ENCODE measurements at places on chromosomes 5 and 9.
A peak's percentile ranks its signal among the peaks of the same experiment; 100 is the strongest.

DNA sequence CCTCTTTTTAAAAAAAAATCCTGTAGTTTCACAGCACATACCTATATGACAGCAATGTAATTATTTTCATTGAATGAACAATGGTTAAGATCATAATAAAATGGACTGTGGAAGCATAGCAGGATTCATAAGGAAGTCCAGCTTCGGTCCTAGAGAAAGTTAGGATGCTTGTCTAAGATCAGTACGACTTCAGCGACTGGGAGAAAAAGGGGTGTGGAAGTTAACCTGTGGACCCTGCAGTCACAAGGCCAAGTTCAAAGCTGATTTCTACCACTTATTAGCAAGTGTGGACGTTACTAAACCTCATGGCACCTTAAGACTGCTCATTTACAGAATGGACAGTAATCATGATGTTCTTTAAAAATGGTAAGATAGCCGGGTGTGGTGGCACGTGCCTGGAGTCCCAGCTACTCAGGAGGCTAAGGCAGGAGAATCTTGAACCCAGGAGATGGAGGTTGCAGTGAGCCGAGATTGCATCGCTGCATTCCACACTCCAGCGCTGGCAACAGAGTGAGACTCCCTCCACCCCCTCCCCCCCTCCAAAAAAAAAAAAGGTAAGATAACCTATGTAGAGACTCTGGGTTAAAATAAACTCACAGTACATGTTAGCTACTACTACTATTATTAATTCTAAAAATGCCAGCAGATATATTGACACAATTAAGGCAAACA, 71.6 kb upstream of the PCA3 start:
- no peak for DNase-seq

DNA sequence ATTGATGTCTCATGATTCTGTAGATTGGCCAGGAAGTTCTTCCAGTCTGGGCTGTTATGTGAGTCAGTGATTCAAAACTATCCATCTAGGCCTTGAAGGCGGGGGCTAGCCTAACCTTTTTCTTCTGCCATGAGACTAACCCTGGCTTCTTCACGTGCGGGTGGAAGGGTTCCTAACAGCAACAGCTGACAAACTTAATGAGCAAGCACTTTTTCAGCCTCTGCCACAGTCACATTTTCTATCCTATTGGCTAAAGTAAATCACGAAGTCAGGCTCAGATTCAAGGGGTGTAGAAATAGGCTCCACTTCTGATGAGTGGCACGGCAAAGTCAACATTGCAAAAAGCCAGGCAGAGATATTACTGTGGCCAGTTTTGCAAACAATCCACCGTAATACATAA, 68.4 kb downstream of the STK32A start:
- DNase-seq: no peak

- DNase-seq: no peak
Observed at GRCh38 chr9:105232207-105232606, 12.2 kb upstream of the SLC44A1 start.

- DNase-seq: no peak
Observed at GRCh38 chr9:77956555-77956954, 75.1 kb downstream of the GNAQ start.

GRCh38 chr9:14156046-14156445, 157.9 kb downstream of the NFIB start:
- peak; percentile 16 for DNase-seq

DNA sequence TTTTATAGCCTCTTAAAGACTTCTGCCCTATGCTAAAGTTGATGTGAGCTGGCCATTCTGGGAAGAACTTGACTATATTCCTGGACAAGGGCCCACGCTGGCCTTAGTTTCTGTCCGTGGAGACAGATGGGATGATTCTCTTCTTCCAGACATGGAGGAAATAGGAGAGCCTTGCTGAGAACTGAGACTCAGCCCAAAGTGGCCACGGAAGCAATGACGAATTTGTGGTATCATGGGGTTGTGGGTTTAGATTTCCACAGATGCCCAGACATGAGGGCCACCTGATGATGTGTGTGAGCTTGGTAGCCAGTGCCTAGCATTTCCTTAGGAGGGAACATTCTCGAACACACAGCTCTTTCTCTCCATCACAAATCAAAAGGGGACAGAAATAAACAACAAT, 309.1 kb downstream of the NSG2 start:
- DNase-seq: no peak

DNA sequence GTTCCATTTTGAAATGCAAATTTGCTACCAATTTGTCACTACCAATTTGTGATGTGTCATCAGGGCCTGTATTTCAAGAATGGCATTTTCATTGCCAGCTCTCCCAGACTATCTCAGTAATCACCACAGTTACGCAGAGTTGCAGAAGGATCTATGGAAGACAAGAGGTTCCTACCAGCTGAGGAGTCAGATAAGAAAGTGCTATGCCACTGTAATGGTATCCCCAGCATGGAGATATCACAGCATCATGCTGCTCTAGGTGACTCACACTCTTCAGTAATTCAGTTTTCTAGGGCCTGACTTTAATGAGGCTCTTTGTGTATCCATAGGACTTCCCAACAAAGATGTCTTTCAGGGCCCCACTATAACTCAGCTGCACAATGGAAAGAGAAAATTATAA, 490.3 kb downstream of the ARHGEF28 start:
- DNase-seq: no peak

- DNase-seq: no peak
Observed at GRCh38 chr5:170405817-170406216, 16.6 kb upstream of the KCNMB1 start.

Data from GM19239 (cell line).